ENCODE measurements at places on chromosomes 16 and 17. TPM values are rescaled to one million over a fixed set of nuclear protein-coding genes. Genes with fewer than 3 reads are reported as not detected.

GRCh38 chr17:15513856-15514459 lies 46.5 kb upstream of the CDRT4 start:
- peak; percentile 24 for DNase-seq

DNA sequence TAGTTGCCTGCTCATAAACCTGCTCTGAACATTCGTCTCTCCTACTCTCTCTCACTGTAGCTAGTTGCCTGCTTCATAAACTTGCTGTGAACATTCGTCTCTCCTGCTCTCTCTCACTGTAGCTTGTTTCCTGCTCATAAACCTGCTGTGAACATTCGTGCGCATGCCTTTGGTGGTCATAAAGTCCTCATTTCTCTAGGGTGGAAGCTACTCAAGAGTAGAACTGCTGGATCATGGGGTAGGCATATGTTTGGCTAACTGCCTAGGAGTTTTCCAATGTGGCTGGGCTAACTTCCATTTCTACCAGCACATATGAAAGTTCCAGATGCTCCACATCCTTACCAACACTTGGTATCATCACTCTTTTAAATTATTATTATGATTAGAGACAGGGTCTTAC lies 174.6 kb upstream of the RPH3AL start:
- no peak for DNase-seq

DNA sequence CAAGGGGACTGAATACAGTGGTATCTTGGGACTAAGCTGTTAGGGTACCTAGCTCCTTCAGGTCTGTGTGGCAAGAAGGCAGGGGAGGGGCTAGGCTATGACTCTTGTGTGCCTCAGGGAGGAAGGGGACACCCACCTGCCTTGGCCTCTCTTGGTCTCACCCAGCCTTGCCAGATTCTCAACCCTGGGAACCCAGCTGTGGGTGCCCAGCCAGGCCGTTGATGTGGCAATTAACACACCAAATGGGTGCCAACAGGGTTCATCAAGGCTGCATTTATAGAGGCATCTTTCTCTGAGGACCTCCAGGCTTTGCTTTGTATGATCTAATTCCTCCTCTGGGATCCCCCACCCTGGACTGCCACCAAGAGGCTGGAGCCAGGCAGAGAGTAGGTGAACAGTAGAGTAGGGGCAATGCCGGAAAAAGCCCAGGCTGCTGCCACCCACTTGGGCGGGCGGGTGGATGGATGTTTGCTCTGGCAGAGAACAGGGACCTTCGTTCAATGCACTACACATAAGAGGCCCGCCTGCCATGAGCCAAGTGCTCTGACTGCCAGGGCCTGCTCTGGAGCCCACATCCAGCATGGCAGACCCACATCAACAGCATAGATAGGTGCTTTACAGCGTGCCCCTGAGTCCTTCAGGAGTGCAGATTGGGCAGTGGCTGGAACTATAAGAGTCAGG lies 3.2 kb upstream of the ASB16 start:
- DNase-seq: no peak

DNA sequence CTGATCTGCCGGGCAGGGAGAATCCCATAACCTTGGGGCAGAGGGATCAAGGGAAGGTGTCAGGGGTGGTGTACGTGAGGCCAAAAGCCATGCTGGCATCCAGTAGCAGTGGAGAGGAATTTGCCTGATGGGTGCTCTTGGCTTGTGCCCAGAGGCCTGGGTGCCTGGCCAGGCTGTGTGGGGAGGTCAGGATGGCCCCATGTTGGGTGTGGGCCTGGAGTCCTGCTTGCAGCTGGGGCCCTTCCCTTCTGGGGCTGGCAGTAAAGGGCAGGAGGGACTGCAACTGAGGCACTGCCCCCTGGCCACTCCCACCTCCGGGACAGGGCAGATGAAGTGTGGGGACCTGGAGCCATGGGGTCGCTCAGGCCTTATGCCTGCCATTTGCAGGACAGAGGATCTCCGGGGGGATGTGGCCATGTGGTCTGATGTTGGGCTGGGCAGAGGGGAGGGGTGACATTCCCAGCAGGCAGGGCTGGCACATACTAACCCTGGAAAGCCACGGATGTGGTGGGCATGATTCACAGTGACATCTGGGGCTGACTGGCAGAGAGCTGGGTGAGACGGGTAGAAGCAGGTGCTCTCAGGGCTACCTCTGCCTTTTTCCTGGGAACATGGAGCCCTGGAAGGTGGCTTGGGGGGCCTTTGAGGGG lies 3.5 kb downstream of the FMNL1 start:
- no peak for DNase-seq

- DNase-seq: peak; percentile 74
Observed at GRCh38 chr17:77308861-77309726, 168.3 kb downstream of the SEC14L1 start.

DNA sequence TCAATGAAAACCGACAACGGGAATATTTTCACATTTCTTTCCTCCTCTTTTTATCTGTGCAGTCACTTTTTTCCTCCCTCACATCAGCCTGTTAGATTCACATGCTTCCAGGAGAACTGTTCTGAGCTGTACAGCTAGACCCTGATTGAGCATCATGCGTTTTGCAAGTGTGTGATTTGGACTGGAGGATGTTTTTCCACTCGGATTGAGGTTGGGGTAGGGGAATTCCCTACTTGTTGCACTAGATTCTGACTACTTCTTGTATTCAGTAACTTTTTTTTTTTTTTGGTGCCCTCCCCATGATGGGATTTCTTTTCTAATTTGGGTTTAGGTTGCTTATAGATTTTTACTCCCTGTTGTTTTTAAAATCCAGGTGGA lies 4.8 kb downstream of the MSI2 start:
- DNase-seq: no peak

DNA sequence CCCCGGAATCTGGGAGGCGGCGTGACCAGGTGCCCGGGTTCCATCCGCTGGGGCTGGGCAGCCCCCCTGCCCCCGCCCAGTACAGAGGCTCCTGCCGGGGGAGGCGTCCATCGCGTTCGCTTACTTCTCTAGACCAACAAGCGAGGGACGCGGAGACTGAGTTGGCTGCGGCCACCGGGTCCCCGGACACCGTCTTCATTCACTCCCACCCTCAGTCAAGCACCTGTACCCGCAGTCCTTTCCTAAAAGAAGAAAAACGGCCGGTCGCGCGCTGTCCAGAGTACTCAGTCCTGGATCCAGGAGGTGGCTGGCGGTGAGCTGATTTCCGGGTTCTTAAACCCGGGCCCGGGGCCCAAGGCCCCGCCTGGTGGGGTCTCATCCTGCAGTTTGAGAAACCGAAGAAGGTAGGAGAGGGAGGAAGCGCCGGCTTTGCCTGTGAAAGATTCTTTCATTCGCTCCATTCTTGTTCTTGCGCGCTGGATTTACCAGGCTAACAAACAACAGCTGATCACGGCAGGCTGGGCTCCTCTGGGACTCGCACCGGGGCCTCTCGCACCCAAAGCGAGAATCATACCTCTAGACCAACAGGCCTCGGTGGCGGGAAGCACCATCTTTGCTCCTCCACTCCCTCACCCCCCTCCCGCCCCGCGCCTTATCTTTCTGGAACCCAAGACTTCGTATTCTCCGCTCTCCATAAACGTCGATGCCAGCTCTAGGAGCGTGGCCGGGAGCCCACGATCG lies 17.4 kb upstream of the OR1F1 start:
- DNase-seq: no peak

- no peak for DNase-seq
Observed at GRCh38 chr16:75248142-75248535, 3.3 kb downstream of the BCAR1 start.

GRCh38 chr16:85005285-85006069 lies 5.9 kb downstream of the ZDHHC7 start:
- DNase-seq: peak; percentile 39

DNA sequence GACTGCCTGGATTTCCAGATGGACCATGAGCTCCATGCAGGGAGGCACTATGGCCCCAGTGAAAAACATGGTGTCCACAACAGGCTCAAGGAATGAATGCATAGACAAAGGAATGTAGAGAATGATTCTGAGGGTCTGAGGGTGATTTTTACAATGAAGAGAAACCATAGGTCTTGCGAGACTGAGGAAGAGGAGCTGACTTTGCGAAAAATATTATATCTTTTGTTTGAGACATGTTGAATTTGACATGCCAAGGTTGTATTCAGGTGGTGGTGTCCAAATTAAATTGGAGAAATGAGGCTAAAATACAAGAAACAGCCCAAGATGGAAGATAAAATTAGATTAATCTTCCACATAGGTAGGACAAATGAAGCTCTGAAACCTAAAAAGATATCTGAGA lies 12.7 kb downstream of the HSD17B2 start:
- DNase-seq: no peak

- no peak for DNase-seq
Observed at GRCh38 chr16:17835118-17835876, 364.5 kb upstream of the XYLT1 start.

DNA sequence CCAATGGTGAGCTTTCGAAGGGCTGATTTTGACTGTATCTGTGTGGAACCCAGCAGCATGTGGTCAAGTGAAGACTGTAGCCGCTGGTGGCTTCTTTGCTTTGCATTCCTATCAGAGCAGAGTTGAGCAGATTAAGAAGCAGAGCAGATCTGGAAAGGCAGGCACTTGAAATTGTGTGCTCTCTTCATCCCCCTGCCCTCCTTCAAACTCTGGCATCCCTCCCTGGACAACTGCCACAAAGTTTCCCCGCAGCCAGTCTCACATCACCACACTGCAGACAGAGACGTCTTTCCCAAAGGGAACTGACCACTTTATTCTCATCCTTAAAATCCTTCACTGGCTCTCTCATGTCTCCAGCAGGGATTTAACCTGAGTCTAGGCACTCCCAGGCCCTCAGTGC lies 237.1 kb upstream of the DYNLRB2 start:
- DNase-seq: no peak

- peak; percentile 97 for DNase-seq
Observed at GRCh38 chr17:50064253-50065001, 8.5 kb downstream of the ITGA3 start.

- no peak for DNase-seq
Observed at GRCh38 chr16:83348991-83349390, 458.8 kb upstream of the HSBP1 start.

DNA sequence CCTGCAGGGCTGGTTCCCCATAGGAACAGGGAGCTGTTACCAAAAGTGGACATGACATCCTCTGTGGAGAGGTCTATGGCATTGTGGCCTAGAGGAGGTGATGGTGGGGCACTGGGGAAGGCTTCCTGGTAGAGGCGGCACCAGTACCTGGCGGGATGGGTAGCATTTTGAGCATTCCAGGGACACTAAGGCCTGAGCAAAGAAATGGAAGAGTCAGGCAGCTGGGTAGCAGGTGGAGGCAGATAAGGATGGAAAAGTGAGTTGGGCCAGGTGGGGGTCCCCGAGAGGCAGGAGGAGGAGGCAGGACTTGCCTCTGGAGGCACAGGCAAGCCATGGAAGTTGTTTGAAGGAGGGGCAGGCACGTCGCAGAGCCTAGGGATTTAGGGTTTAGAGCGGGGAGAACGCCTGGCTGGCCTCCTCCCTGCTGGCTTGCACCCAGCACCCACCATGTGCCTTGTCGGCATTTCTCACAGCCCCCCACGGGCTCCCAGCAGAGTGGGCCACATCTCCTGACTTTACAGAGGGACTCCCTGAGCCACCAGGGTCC lies 5.1 kb upstream of the ADCY7 start:
- no peak for DNase-seq

- no peak for DNase-seq
Observed at GRCh38 chr17:33262266-33263123, 30.6 kb downstream of the ASIC2 start.

DNA sequence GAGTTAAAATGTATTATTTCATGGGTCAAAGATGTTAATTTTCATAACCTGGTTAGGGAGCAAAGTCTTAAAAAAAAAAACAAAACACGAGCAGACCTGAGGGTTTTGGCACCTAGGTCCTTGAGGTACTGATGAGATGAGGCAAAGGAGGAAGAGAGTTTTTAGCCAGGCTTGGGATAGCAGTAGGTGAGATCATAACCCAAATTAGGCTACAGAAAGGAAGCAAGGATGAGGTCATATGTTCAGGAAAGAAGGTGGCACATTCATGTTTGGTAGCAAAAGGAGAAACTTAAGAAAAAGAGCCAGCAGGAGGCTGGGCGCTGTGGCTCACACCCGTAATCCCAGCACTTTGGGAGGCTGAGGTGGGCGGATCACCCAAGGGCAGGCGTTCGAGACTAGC lies 2.8 kb downstream of the ATXN1L start:
- no peak for DNase-seq

DNA sequence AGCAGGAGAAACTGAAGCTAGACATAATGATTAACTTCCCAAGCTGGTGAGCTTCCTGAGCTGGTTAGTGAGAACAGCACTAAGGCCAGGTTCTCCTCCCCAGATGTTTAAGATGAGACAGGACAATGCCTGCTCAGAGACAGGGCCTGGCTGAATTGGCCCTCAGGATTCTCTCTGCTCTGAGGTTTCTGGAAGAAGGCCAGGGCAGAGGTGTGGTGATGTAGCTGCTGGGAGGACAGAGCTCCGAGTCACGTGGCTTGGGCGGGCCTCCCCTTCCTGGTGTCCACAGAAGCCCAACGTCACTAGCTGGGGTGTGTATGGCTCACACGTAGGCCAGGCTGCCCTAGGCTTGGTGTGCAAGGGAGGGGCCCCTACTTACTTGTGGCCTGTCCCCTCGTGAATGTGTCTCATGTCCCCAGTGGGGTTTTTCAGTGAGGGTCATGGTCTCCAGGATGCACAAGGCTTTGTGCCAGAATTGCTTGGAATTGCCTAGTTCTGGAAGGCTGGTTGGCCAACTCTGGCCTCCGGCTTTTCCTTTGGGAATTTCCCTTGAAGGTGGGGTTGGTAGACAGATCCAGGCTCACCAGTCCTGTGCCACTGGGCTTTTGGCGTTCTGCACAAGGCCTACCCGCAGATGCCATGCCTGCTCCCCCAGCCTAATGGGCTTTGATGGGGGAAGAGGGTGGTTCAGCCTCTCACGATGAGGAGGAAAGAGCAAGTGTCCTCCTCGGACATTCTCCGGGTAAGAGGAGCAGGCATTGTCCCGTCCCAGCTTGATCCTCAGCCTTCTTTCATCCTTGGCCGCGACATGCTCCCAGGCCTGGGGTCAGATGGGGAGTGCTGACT lies 3.4 kb downstream of the NOD2 start:
- DNase-seq: peak; percentile 26

GRCh38 chr16:77359065-77359502 lies 75.8 kb downstream of the ADAMTS18 start:
- DNase-seq: peak; percentile 0

GRCh38 chr17:10062691-10063385 lies 135.6 kb downstream of the GAS7 start:
- DNase-seq: no peak

- DNase-seq: peak; percentile 99
Observed at GRCh38 chr17:933312-934073, 46.1 kb downstream of the NXN start.

- peak; percentile 12 for DNase-seq
Observed at GRCh38 chr17:45129940-45130680, 2.2 kb downstream of the PLCD3 start.

Gene SOX15
- total RNA-seq: 0.18 TPM

Gene KCNJ18
- total RNA-seq: not detected

Gene NAGS
- 0.28 TPM for total RNA-seq

Gene HCFC1R1
- 7.2 TPM for total RNA-seq

Gene SNAI3
- total RNA-seq: not detected

Gene MT1M
- total RNA-seq: not detected

Gene XYLT1
- total RNA-seq: 11.1 TPM

Gene SUPT4H1
- 83.6 TPM for total RNA-seq

Gene CUEDC1
- total RNA-seq: 4.2 TPM

Gene C16orf87
- 16.4 TPM for total RNA-seq

Gene OR1F1
- total RNA-seq: not detected

Gene REXO5
- total RNA-seq: 7.0 TPM

Gene SNX20
- not detected for total RNA-seq

Gene SLC38A8
- total RNA-seq: not detected

Gene WWP2
- total RNA-seq: 12.7 TPM

Gene KRTAP16-1
- not detected for total RNA-seq

Gene HBA2
- total RNA-seq: not detected

Gene AXIN2
- 1.9 TPM for total RNA-seq

Gene MYH13
- total RNA-seq: not detected

Gene CA7
- total RNA-seq: not detected

Gene ASPHD1
- total RNA-seq: 4.1 TPM

Data from IMR-90 (cell line).